ENCODE measurements at places on chromosomes 2 and 18.
A peak's percentile ranks its signal among the peaks of the same experiment; 100 is the strongest.

GRCh38 chr2:120716641-120717585 lies 18.8 kb upstream of the GLI2 start:
- DNase-seq: no peak

DNA sequence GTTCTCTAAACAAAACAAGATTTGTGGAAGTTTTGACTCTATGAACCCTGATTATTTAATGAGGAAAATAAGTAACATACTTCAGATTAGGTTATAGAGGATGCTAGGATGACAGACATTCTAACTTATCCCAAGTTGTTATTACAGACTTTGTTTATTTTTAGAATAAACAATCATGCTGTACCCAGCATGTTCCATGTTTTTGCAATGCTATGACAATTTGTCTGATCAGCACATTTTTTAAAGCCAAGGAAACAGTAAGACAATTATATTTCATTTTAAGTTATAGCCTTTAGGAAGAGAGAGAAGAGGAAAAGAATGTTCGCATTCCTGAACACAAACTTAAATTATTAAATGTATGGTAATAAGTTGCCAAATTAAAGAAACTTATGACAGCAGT lies 119.8 kb downstream of the KYNU start:
- no peak for DNase-seq

DNA sequence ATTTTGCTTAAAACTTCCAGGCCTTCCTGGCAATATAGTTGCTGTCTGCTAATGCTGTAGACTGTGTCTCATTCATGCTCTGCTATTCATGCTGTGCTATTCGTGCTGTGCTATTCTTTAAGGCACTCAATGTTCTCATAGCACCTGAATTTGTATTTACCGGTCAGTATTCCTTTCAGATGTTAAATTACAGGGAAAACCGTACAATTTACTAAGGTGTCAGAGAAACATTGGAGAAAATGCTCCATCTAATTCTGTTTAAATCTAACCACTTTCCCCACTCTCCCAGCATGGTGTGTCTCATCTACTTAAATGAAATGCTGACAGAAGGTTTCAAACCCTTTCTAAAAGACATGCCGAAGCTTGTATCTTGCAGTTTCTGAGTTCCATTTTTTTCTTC lies 25.0 kb downstream of the FAM171B start:
- DNase-seq: no peak

- DNase-seq: no peak
Observed at GRCh38 chr2:109419960-109420370, 193.8 kb downstream of the SEPTIN10 start.

GRCh38 chr2:26942543-26943295 lies 27.7 kb upstream of the MAPRE3 start:
- DNase-seq: peak; percentile 53

GRCh38 chr2:212960336-212960735 lies 191.1 kb downstream of the IKZF2 start:
- DNase-seq: no peak

DNA sequence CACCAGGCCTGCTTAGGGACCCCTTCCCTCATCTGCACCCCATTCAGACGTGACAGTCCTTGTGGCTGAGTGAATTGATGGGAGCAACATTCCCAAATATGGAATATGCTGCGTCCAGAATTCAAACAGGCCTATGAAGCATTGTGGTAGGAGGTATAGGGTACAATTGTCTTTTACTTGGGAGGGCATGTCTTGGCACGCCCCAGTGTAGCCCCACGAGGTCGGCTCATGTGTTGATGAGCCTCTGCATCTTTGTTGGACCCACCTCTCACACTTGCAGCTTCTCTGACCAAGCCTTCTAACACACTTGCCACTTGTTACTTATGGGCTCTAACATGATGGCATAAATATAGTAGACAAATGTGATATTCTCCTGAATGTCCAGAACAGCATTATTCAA lies 1.6 kb downstream of the TIMM21 start:
- DNase-seq: no peak

- DNase-seq: no peak
Observed at GRCh38 chr2:216517447-216518225, 19.0 kb downstream of the RPL37A start.

- no peak for DNase-seq
Observed at GRCh38 chr2:230592775-230593174, 119.9 kb upstream of the CAB39 start.

DNA sequence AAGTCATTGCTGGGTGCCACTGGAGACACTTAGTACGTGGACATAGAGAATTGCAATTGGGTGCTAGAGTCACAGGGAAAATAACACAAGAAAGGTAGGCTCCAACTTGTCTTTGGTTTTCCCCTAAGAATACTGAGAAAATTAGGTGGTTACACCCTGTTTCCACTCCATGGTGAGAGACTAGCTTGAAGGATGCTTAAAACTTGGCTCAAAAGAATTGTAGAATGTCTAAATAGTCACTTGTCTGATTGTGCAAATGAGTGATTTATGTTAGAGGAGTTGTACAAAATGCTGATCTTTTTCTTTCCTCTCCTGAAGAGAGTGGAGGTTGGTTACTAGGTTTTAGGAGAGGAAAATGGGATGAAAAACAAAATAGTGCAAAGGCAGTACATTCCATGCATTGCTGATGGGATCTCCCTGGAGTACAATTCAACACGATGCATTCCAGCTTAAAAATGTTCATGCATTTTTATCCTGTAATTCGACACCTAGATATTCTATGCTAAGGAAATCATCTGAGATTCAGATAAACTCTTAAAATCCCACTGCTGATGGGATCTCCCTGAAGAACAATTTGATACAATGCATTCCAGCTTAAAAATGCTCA lies 2.2 kb upstream of the SERPINB12 start:
- DNase-seq: no peak

DNA sequence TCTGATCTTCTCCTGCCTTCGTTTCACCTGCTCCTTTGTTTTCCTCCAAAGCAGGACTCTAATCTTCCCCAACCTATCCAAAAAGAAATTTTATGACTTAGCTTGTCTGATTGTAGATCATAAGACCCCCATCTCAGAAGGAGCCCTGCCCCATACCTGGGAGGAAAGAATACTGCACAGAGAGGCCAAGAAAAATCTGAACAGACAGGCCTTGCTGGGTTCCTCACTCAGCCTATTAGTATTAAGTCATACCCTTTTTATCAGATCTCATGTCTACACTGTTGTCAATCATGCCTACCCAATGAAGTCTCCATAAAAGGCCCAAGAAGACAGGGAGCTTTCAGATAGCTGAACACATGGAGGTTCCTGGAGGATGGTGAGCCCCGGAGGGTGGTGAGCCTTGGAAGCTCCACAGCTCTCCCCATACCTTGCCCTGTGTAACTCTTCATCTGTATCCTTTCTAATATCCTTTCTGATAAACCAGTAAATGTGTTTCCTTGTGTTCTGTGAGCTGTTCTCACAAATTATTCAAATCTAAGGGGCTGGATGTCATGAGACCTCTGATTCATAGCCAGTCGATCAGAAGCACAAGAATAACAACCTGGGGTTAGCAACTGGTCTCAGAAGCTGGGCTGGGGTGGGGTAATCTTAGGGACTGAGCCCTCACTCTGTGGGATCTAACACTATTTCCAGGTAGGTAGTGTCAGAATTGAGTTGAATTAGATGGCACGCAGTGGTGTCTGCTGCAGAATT lies 108.8 kb downstream of the SPOPL start:
- DNase-seq: no peak

DNA sequence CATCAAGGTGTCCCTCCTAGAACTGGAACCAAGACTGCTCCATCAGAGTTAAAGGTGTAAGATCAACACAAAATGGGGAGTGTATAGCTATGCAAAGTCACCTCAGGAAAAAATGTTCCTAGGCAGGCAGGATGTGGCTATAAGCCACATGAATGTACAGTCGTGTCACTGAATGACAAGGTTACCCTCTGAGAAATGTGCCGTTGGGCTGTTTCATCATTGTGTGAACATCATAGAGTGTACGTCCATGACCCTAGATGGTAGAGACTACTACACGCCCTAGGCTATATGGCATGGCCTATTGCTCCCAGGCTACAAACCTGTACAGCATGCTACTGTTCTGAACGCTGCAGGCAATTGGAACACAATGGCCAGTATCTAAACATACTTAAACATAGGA lies 24.5 kb downstream of the TYMS start:
- DNase-seq: no peak

GRCh38 chr18:70074116-70074515 lies 126.4 kb upstream of the CD226 start:
- no peak for DNase-seq

- DNase-seq: no peak
Observed at GRCh38 chr2:220293966-220294365, 666.5 kb downstream of the SLC4A3 start.

GRCh38 chr2:16728351-16729136 lies 62.9 kb upstream of the CYRIA start:
- no peak for DNase-seq

Data from activated T-cell treated with anti-CD3 and anti-CD28 coated beads for 1 hour (primary cell).